ENCODE measurements at places on chromosomes 11 and 22.

- DNase-seq = no peak
Measured at GRCh38 chr22:25357606-25358420, 138.4 kb downstream of the CRYBB2 start.

GRCh38 chr22:22752556-22753477 lies 108.4 kb downstream of the GGTLC2 start:
- no peak for DNase-seq

DNA sequence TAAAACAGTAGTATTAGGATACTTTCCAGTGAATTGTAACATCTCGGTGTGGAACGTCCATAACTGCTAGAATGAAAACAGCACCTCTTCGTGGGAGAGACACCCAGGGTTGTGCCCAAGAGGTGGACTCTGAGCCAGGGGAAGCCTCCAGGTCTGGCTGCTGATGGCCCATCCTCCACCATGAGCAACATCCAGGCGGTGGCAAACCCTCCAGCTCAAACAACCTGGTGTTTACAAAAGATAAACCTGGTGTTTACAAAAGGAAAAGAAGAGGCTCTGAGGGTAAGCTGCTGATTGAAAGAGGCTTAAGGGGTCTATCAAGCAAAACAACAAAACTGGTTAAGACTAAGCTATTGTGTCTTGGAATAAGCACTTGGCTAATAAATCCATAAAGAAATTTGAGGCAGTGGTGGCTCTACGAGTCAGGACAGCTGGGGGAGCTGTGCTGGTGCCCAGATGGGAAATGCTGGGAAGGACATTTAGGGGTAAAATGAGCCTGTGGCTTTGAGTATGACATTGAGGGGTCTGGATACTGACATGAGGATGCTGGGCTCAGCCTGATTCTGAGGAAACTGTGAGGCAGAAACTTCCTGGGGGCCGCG lies 909.0 kb downstream of the BRD1 start:
- DNase-seq = no peak

GRCh38 chr11:96326959-96327358 lies 16.0 kb downstream of the MAML2 start:
- no peak for DNase-seq

GRCh38 chr11:36360826-36361415 lies 64.8 kb downstream of the PRR5L start:
- DNase-seq = no peak

GRCh38 chr11:59678118-59678812 lies 9.4 kb upstream of the PATL1 start:
- DNase-seq = no peak

- DNase-seq = no peak
Measured at GRCh38 chr11:8252946-8253345, 10.7 kb downstream of the LMO1 start.

DNA sequence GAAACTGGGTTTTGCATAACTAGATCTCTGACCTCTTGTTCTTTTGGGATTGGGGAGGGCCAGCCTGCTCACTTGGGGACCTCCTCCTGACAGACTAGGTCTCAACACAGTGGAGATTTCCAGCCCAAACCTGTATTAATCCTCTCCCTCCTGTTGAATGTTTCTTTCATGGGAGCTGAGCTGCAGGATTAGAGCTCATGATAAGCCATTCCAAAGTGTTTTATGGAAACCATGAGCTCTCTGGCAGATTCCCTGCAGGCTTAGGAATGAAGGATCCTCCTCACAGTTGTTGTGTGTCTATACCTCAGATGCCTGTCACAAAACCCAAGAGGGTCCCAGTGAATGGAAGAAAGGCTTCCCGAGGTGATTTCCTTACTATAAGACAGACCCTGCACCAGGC lies 248.4 kb upstream of the B3GAT1 start:
- DNase-seq = no peak

GRCh38 chr11:115222218-115222862 lies 281.9 kb downstream of the CADM1 start:
- DNase-seq = no peak

- no peak for DNase-seq
Measured at GRCh38 chr11:44977493-44977984, 26.9 kb upstream of the TP53I11 start.

DNA sequence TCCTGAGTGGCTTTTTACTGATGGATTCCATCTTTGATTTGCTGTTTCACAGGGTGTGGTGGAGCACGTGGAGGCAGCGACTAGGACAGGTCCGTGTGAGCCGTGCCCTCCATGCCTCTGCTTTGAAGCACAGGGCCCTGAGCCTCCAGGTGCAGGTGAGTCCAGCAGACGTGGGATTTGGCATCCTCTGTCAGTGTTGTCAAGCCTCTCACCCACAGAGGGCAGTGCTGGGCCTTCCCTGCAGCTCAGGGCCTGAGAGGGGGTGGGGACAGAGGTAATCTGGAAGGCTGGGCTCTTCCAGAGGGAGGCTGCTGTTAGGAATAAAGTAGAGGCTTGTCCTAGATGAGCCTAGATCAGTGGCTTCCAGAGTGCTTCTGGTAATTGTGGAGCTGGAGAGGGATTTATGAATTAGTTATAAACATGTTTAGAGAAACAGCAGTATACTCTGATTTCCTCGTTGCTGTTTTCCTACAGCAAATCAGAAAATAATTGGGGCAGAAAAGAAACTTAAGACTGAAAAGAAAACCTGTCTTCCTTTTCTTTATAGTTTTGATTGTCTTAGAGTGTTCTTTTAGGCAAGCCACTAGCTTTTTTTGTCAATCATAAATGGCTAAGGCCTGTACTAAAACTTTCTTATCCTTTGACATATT lies 65.0 kb downstream of the SFI1 start:
- no peak for DNase-seq
